ENCODE measurements at places on chromosomes 1 and 21.

DNA sequence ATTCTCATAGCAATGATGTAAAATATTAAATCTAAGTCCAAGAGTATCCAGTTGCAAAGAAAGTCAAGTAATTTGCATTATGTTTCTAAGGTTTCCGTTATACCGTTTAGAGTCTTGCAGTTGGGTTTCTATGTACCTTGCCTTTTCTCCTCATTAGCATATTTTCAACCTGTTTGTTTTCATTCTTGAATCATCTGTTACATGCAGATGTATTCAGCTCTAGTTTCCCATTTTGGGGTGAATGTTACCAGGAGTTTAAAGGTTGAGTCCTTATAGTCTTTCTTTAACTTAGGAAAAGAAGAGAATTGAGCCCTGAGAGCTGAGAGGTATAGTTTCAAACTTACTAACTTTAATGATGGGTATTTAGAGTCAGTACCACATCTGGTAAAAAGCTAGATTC lies 139.9 kb downstream of the NFIA start:
- no peak for DNase-seq

DNA sequence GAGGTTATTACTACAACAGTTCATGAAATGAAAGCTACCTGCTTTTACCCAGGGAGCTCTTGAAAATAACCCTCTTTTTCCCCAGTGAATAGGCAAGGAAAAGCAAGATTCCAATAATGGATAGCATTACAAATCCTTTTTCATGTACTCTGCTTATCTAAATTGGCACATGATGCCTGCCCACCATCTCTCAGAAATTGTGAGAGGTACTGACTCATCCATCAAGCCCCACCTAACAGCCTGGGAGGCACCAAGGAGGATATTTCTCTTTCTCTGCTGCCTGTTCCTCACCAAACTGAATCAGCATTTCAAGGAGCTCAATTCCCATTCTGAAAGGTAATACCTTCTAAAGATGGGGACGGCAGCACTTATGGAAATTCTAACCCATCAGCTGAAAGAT lies 34.4 kb downstream of the PALMD start:
- DNase-seq, result no peak

- no peak for DNase-seq
These were observed 406 bp downstream of the PUSL1 start for GRCh38 chr1:1308756-1309250.

- no peak for DNase-seq
These were observed 11.9 kb upstream of the DUSP10 start for GRCh38 chr1:221753828-221754188.

DNA sequence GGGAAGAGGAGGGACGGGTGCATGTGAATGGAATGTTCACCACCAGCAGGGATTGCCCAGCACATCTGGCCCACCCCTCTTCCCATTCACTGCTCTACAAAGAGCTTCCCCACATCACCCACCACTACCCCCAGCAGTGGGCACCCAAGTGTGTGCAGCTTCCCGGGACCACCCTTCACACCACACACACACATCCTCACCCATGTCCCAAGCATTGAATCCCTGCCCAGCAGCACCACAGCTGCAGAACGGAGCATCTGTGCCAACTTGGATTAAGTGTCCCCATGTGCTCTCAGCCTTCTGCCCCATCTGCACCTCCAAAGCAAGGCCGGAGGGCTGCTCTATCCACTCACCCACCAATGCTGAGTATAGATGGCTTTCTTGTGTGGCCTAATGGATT lies 141.4 kb downstream of the PSMG1 start:
- DNase-seq, result no peak

- DNase-seq, result no peak
These were observed 394.3 kb downstream of the TGFB2 start for GRCh38 chr1:218739426-218739825.

GRCh38 chr1:82346141-82346540 lies 545.4 kb downstream of the ADGRL2 start:
- no peak for DNase-seq

- DNase-seq, result no peak
These were observed 948.4 kb downstream of the MRPL39 start for GRCh38 chr21:24658926-24659325.
